ENCODE measurements at places on chromosomes 13 and 19. TPM values are rescaled to one million over a fixed set of nuclear protein-coding genes. Genes with fewer than 3 reads are reported as not detected.

DNA sequence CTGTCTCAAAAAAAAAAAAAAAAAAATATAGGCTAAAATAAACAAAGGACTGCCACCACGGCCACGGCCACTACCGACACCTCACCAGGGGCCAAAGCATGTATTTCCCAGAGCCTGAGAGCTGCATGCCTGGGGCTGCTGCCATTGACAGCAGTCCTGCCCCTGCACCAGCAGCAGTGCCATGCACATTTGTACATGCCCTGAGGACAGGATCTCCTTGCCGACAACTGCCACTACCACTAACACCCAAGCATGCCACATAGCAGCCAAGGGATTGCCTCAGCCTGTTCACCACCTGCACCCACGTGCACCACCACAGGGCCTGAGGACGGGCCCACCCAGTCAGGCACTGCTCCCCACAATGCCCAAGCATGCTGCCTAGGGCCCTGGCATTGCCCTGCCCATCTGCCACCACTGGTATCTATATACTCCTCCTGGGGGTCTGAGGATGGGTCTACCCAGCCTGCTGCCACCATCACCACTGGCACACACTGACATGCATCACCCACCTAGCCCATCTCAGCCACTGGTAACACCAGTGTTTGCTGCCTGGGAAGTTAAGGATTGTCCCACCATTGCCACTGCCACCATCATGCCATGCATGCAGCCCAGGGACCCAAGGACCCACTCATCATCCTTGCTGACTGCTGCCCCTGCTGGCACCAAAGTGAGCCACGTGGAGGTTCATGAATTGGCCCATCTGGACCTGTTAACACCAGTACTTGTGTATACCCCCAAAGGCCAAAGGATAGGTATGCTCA, 10.6 kb upstream of the NUP62 start:
- DNase-seq = no peak

GRCh38 chr19:6464070-6464873, at the start of gene CRB3:
Gene CRB3, plus strand, starts transcription at chr19:6464271. Its CDS starts 431 bp downstream, at chr19:6464702.
- DNase-seq = no peak

DNA sequence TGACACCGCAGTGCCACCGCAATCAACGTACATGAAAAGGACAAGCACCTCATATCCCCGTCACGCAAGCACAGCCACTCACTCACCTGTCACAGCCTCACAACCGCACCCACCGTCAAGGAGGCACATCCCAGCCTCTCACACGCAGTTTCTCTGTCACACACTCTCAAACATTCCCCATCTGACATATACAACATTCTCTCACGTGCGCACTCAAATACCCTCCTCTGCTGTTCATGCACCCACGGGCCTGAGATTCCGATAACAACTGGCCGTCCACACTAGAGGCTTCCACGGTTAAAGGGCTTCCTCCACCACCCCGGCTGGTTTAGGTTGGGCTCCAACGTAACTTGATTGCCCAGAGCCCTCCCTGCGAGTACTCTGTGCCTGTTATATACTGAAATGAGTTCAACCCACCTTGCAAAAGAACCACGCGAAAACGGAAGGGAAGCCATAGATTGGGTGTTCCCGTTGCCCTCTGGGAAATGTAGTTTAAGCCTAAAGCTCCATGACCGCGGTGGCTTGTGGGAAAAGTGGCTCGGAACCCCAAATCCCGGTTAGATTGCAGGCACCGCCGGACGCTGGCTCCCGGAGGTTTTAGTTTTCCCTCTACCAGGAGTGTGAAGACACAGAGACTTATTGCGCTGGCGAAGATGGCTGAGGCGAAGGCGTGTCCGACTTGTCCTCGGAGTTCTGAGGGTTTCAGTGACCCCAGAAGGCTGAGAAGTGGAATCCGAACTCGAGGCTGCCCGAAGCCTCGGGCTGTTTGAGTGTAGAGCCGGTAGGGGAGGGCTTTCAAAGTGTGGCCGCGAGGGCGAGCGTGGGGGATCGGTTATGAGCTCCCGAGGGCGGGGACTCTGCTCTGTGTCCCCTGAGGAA, at the start of gene ZNF573:
ZNF573 (minus strand) TSS at position 460 of the 879 bp plus-strand sequence. CDS start 5,857 bp downstream, outside the sequence.
- peak; percentile 73 for DNase-seq

DNA sequence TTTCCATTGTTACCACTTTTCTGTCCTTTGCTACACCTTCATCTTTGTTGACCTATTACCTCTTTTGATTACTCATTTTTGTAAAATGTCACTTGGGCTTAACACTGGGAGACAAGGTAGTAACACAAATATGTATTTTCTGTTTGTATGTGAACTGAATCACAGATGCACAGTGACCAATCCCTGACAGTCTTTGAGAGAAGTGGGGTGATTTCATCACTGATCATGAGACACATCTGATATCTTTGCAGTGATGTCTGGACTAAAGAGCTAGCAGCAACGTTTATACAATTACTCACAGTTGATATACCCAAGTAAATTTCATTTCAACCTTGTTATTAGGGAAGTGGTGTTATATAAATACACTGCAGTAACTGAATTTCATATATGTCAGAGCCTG, 1397.4 kb upstream of the SPRY2 start:
- DNase-seq = no peak

- DNase-seq = no peak
Observed at GRCh38 chr13:35140831-35141230, 198.8 kb downstream of the NBEA start.

Gene SGCG
- not detected for total RNA-seq

GRCh38 chr13:93819331-93819890, 592.8 kb downstream of the GPC6 start:
- no peak for DNase-seq

DNA sequence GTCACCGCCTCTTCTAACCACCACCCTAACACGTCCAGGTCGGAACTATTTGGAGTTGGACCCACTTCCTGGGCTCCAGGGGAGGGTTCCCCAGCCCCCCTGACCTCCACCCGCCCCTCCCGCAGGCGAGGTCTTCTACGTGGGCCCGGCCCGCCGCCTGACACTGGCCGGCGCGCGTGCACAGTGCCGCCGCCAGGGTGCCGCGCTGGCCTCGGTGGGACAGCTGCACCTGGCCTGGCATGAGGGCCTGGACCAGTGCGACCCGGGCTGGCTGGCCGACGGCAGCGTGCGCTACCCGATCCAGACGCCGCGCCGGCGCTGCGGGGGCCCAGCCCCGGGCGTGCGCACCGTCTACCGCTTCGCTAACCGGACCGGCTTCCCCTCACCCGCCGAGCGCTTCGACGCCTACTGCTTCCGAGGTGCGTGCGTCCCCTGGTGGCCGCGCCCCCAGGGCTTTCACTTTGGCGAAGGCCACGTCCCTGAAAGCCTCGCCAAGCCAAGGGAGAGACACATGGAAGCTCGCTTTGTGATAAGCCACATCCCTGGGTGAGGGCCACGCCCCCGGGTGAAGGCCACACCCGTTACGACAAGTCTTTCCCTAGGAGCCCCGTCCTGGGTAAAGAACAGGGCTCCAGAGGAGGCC, 13.2 kb downstream of the NCAN start:
- DNase-seq = peak; percentile 72

DNA sequence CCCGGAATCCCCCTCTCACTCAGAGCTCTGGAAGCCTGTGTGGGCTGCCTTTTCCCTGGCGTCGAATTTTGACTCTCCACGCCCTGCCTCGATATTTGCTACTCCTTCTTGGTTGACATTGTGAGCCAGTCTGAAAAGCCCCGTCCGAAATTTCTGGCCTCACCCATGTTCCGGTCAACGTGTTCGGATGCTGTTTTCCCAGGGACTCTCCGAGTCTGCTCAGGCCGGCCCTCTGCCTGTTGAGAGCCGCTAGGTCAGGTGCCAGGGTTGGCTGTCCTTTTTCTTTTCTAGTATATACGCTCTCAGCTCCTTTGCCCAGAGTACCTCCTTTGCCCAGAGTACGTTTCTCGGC, 6.8 kb upstream of the DGKH start:
- DNase-seq = no peak

GRCh38 chr19:27676877-27677276, 1536.1 kb downstream of the UQCRFS1 start:
- DNase-seq = no peak

Gene S1PR5
- not detected for total RNA-seq

GRCh38 chr19:17540174-17540573, 15.3 kb upstream of the COLGALT1 start:
- no peak for DNase-seq

GRCh38 chr13:37709318-37709717, 110.8 kb upstream of the POSTN start:
- no peak for DNase-seq

GRCh38 chr13:113544071-113544891, 40.3 kb upstream of the TFDP1 start:
- no peak for DNase-seq

- DNase-seq = no peak
Observed at GRCh38 chr19:49591731-49592485, 926 bp downstream of the PRR12 start.

DNA sequence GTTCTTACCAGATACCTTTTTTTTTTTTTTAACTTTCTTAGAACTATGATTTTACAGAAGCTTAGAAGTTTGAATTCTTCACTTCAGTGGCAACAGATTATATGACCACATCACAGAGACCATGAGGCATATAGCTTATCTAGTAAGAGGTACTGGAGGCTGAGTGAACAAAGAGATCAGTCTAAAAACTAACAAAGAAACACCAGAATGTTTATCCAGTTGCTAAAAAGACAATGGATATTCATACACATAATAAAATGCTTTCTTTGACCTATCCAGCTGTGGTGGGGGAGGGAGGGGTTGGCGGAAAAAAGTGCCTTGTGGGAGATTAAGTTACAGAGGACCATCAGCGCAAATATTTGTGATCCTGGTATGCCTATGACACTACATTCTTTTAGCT, 34.7 kb upstream of the SLITRK6 start:
- no peak for DNase-seq

All from activated T-helper 1 cell treated with anti-CD3 and anti-CD28 coated beads, Interleukin-12 subunit alpha, Interleukin-12 subunit beta, Interleukin-2, Interleukin-4 antibody, amounts not matched to agents 30 ng/mL and 10 ng/mL and 1 ng/mL, durations not matched to agents 14 hours and 24 hours and 36 hours (primary cell).